ENCODE measurements at places on chromosomes 2 and 18.

DNA sequence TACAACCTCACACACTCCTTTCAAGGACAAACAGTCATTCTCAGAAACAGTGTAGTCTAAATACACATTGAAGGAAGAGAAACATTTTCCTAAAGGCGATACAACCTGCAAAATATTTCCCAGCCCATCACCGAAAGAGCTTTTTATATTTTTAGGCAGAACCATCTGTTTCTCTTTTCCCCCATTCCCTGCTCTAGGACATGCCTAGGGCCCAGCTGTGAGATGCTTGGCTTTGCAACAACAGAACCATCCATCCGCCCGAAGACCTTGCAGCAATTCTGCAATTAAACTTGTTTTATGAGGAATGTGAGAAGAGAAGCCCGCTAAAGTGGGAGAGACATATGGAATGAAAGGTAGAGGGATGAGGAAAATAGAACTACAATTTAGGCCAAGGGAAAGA lies 105.6 kb upstream of the RFX8 start:
- DNase-seq, result no peak

- DNase-seq, result no peak
Measured at GRCh38 chr2:60485055-60485454, 68.4 kb downstream of the BCL11A start.

GRCh38 chr2:194867328-194867727 lies 789.7 kb upstream of the SLC39A10 start:
- DNase-seq, result no peak

DNA sequence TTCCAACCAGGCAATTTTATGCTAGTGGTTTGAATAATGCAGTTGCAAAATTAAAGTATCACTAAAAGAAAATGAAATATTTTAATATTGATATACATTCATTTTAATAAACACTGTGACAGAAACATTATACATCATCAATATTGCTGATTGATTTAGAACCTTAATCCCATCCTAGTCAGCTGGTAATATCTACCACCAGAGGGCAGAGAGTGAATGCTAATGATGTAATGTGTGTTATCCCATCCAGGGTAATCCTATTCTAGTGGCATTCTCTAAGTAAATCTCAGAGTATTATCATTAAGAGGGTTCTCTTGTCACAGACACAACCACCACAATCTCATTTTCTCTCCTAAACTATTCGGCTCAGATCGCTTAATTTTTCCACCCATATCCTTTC lies 477.4 kb downstream of the CPS1 start:
- DNase-seq, result no peak

DNA sequence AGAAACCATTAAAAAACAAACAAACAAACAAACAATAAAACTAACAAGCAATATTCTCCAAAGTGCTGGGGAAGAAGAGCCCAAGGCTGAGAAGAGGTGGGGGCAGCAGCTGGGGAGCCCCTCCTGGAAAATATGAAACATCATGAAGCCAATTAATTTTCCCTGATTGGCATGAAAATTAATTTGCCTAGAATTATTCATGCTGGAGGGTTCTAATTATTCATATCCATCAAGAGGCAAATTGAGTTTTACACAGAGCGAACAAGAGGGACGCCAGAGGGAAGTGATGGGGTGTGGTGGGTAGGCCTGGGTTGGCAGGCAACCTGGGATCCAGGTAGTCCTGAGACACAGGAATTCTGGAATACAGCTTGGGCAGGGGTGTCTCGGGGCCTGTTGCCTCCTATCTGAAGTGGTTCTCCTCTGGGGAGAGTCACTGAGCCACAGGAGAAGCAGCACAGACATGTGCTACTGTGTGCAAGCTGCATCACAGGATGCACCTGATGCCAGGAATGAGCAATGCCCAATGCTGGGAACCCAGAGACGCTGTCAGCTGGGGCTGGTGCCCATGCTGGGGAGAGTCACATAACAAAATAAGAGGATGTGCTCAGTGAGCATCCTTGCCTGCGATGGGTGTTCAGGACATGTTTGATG lies 100.5 kb downstream of the TEX51 start:
- no peak for DNase-seq

DNA sequence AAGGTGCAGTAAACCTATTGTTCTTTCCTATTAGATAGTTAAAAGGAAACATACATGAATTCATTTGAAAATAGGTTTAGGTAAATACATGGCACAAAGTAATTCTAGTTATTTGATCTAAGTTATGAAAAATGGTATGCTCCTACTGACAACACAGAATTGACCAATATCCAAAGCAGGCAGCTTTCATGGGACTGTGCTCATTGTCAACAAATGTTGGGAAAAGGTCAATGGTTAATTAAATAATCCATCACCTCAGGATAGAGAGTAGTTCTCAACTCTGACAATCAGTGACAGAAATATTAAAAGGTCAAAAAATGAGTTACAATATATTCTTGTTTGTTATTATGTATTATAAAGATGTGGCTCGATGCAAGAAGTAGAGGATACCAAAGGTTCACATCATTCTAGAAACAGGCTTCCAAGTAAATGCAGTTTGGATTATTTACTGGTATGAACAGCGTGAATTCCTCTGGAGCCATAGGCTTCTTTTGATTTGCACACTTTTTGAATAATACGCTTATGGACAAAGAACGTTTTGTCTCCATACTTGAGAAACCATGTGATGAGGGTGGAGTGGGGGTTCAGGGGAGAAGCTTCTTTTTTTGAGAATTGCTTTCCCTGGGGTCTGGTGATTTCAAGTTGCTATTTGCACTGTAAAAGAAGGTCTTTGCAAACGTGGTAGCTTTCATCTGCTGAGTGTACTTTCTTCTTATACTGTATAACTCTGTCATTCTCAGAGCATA lies 422.0 kb upstream of the ZEB2 start:
- DNase-seq, result no peak

GRCh38 chr18:77146249-77147080 lies 13.9 kb upstream of the MBP start:
- no peak for DNase-seq

GRCh38 chr2:25389161-25389560 lies 47.4 kb upstream of the DNMT3A start:
- no peak for DNase-seq

DNA sequence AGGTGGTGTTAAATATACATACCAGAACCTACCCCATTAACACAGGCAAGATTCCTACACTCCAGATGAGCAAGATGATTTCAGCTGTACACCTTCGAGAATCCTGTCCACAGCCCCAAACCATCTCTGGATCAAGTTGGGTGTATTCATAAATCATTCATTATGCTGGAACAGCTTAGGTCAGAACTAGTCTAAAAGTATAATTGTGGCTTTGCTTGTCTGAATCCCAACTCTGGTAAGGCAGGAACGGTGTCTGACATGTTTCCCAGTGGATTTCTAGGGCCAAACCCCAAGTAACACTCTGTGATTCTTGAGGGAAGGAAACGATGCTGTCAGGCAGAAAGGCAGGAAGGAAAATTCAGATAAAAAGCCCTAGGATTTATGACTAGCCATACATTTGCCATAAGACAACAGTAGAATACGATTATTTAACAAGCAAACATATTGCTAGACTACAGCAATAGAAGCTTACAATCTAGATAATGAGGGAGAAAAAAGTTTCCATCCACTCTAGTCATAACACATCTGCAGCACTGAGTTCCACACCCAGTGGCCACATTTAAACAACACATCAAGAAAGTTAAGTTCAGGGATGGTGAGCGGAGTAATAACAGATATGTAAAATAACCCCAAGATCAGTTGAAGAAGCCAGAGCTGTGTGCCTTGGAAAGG lies 444.8 kb downstream of the RND3 start:
- DNase-seq, result no peak

DNA sequence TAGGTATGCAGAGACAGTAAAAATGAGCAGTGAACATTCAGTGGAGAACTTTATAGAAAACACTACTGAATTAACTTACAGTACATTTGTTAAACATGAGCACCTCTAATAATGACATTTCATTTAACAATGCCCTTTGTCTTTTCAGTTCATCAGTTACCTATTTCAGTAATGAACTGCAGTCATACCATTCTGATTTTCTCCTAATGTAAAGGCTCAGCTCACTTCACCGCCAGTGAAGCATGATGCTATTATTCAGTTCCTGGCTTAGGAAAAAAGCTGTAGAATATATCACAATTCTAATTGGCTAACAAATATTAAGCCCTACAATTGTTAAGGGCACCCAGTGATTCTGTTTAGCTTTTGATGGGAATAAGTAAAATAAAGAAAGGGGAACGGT lies 37.1 kb upstream of the CCDC93 start:
- DNase-seq, result no peak

DNA sequence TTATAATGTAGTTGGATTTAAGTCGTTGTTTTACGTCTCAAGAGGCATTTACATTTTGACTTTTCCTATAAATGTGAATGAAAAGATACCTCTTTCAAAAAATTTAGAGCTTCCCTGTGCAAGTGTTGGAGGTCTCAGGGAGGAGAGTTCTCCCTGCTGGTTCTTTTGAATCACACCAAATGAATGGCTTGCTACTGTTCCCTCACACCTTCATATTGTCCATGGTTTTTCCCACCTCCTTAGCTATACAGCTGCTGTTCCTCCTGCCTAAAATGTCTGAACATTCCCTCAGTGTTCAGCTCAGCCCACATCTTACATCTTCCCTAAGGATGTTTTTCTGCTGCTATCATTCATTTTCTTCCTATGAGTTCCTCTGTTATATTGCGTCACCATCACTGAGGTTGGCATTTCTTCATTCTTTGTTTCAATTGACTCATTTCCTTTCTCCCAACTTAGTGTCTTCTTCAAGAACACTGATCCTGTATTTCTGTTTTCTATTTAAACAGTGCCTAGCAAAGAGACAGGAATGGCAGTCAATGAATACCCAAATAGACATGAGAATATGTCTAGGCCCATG lies 46.0 kb downstream of the COX7A2L start:
- DNase-seq, result no peak

DNA sequence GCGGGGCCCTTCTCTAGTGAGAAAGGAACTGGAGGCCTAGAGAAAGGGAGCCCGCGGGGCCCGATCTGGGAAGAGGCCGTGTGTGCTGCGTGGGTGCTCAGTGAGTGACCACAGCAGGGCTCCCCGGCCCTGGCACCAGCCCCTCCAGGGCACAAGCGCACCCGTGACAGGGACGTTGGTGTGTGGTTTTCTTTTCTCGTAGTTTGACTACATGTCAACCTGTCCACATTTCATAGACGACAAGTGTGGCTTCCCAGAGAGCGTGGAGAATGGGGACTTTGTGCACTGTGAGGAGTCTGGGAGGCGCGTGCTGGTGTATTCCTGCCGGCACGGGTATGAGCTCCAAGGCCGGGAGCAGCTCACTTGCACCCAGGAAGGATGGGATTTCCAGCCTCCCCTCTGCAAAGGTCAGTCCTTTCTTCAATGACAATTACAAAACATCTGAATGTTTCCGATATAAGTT lies 83.1 kb downstream of the TPO start:
- DNase-seq, result no peak

DNA sequence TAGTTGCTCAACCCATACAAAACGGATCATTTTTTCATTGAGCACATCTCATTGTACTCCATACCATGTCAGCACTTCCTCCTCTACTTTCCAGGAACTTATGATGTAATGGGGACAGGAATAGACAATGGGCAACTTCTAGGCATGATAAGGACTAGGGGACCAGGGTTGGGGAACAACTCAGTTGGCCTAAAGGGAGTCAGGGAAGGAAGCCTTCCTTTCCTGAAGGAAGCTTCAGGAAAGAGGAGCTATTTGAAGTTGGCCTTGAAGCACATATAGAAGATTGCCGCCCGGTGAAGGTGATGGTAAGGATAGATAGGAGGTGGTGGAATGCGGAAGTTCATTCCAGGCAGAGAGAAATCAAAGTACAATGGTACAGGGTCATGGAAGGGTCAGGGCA lies 283.9 kb downstream of the SLC8A1 start:
- DNase-seq, result no peak

- no peak for DNase-seq
Measured at GRCh38 chr2:5373200-5373599, 319.0 kb upstream of the SOX11 start.

GRCh38 chr2:101111917-101112771 lies 39.0 kb downstream of the TBC1D8 start:
- no peak for DNase-seq

DNA sequence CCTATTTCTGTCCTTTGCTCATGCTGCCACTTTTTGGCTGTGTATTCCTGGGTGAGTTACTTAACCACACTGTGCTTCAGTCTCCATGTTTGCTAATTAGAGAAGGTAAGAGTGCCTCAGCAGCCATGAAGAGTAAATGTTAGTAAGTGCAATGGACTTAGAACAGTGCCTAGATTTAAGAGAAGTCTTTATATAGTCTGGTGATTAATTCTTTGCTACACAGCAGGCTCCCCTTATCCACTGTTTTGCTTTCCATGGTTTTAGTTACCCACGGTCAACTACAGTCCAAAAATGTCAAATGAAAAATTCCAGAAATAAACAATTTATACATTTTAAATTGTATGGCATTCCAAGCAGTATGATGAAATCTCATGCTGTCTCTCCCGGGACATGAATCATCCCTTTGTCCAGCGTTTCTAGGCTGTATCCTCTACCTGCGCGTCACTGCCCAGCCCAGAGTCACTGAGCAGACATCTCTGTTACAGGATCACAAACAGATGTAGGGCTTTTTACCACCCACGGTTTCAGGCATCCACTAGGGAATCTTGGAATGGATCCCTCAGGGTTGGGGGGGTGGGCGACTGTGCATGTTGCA lies 91.0 kb downstream of the CTIF start:
- DNase-seq, result no peak

- no peak for DNase-seq
Measured at GRCh38 chr2:13137679-13138078, 420.9 kb downstream of the TRIB2 start.

DNA sequence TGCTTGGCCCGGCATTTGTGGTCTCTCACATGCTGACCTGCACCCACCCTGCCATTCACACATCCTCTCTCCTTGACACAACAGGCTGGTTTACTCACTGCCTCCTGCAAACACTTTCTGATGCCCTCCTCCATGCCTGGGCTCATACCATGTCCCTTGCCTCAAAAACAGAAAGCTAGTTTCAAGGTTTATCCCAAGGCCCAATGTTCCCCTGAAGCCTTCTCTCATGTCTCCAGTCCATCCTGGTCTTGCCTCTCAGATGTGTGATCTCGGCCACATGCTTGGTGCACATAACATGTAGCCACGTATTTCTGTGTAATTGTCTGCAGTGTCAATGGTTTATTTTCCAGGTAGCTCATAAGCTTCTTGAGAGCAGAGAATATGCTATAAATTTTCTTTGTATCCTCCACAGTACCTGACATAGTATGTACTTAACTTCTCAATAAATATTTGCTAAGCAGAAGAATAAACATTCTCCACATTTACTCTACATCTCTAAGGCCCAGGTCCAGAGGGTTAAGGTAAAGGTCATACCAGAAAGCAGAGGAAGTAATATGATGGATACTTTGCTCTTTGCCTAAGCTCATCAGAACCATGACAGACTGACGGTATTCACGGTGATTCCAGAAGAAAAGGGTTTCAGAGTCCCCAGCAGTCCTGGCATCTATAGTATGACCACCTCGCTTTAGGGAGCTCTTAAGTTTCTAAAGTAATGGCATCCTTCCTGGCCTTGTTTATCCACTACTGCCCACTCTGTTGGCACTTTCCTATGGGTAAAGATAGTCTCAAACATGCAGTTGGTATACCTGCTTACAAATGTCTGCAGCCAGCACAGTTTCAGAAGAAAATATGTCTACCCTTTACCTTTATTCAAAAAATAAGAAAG lies 163.4 kb upstream of the ZFP36L2 start:
- no peak for DNase-seq

GRCh38 chr2:168072626-168073303 lies 174.6 kb downstream of the STK39 start:
- DNase-seq, result no peak

Data from stimulated activated CD8-positive, alpha-beta memory T cell treated with anti-CD3 and anti-CD28 coated beads, Interleukin-15, amount 100 ng/mL, for 1 hour (primary cell).